ENCODE measurements at places on chromosomes 5 and 9.

- no peak for DNase-seq
Measured at GRCh38 chr9:136977649-136978072, 357 bp downstream of the PTGDS start.

DNA sequence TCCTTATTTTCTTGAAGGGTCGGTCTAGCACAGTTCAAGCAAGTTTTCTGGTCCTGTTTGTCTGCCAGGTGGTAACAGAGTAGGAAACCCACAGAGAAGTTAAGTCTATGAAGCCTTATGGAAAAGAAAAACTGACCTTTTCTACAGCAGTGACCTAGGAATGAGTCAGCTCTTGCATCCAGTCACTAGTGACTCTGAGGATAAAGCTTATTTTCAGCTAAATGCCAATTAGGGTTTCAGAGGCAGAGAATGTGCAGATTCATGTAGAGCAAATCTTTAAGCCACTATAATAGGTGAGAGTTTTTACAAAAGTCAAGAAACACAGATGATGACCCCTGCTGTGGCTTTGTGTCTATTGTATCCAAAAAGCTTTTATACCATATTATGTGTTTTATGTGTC is 100.7 kb downstream of the CWC27 start:
- no peak for DNase-seq

- DNase-seq, result no peak
Measured at GRCh38 chr5:179258922-179259730, 86.1 kb downstream of the ADAMTS2 start.

- no peak for DNase-seq
Measured at GRCh38 chr5:137022725-137023124, 476.4 kb downstream of the SPOCK1 start.

- no peak for DNase-seq
Measured at GRCh38 chr5:144577676-144578075, 407.0 kb downstream of the KCTD16 start.
